ENCODE measurements at places on chromosomes 7 and 10. TPM values are rescaled to one million over a fixed set of nuclear protein-coding genes. Genes with fewer than 3 reads are reported as not detected.

DGKI gene
- not detected for total RNA-seq

PNLIPRP2 gene
- total RNA-seq = not detected

KIF11 gene
- total RNA-seq = 35.8 TPM

XRCC2 gene
- total RNA-seq = 4.5 TPM

TMEM213 gene
- total RNA-seq = not detected

PAPSS2 gene
- 21.9 TPM for total RNA-seq

TMEM140 gene
- total RNA-seq = 0.97 TPM

PYROXD2 gene
- total RNA-seq = 4.1 TPM

AZGP1 gene
- not detected for total RNA-seq

ADAMTS14 gene
- total RNA-seq = 0.14 TPM

PHKG1 gene
- total RNA-seq = 0.52 TPM

ATP6V0E2 gene
- 61.1 TPM for total RNA-seq

PRF1 gene
- not detected for total RNA-seq
